Progenitor cell of endocrine pancreas (in vitro differentiated cells): ENCODE measurements at places on chromosomes 7 and 10. TPM values are rescaled to one million over a fixed set of nuclear protein-coding genes. Genes with fewer than 3 reads are reported as not detected.

LRRN3 gene
- total RNA-seq: 1.6 and 1.7 TPM in 2 replicates

SSC4D gene
- total RNA-seq: 7.4 and 10.7 TPM in 2 replicates

CALHM2 gene
- 0.58 and 0.69 TPM in 2 replicates for total RNA-seq

CHST15 gene
- total RNA-seq: 7.9 and 8.1 TPM in 2 replicates

DNA sequence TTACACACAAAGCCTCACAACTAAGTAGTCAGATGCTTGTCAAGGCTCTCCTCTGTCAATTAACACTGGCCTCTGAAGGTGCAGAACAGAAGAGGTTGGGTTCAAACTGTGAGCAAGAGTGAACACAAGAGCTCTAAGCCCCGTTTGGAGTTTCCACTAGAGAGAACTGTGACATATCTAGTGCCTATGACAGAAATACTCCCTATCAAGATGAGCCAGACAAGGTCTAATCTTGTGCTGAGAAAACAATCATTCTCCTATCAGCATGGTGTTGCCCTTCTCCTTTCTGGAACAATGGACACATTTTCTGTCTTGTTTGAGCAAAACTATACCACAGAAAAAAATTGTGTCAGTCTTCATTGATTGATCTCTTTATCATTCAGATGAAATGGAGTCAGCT lies 62.4 kb upstream of the CCDC71L start:
- DNase-seq: no peak

DNA sequence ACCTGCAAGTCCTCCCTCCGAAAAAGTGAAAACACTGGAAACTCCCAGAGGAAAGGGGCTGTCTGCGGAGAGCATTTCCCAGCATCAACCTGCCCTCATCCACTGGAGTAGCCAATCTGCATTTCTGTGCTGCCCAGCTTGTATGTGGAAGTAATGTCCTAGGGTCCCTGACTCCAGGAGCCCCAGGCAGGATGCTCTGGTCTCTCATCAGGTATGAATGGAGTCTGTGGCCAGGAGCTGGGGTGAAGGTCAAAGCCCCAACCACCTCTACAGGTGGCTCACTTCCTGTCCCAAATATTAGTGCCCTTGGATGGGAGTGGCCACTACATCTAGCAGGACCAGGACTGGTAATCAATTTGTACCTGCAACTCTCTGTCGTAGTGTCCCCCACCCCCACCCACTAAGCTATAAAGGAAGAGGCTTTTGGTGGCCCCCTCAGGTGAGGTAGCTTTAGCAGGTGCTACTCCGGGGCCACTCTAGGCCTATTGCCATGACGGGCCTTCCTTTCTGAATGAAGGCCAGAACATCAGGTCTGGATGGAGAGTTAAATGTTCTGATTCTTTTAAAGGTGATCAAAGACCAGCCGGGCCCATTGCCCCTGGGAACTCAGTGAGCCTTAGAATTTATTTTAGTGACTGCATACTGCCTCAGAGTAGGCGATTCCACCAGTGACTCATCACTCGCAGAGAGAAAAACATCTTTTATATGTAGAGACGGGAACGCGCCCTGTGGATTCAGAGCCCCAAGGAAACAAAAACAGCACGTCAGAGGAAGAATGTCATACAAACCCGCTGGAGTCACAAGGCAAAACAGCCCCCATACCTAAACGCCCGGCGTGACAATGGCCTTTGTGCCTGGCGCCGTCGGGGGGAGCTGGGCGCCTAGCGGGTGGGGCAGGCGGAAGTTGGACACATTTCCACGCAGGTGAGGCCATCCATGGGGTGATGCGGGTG lies 13.0 kb downstream of the EN2 start:
- no peak for DNase-seq

DNA sequence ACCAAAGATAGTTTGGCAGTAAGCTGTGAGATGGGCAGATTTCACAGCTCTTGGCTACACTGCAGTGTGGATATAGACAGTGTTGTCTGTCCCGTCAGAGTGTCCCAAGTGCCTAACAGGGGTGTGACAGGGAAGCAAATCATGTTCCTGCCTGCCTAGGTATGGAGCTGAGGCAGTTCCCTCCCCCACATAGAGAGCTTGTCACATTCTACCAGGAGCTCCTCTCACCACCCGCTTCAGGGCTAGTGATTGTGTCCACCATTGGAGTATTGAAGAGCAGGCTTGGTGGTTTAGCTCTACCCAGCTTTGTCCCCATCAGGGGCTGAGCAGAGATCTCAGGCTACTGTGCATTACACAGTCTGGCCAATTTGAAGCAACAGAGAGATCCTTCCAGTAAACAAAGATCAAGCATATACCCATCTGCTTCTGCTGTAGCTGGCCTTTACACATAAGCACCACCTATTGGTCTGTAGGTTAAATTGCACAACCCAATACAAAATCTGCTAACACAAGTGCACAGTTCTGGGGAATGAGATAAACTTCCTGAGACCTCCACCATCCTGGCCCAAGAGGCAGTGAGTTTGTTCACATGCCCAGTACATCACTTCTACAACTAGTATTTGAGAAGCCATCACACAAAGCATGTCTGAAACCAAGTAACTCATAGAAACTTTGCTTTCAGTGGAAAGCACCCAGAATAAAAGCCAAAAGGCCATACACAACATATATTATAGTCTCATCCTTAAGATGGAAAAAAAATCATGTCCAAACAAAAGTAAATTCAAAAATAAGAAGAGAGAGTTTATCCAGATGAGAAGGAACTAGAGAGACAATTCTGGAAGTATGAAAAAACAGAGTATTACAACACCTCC lies 67.3 kb downstream of the GLCCI1 start:
- no peak for DNase-seq

DNA sequence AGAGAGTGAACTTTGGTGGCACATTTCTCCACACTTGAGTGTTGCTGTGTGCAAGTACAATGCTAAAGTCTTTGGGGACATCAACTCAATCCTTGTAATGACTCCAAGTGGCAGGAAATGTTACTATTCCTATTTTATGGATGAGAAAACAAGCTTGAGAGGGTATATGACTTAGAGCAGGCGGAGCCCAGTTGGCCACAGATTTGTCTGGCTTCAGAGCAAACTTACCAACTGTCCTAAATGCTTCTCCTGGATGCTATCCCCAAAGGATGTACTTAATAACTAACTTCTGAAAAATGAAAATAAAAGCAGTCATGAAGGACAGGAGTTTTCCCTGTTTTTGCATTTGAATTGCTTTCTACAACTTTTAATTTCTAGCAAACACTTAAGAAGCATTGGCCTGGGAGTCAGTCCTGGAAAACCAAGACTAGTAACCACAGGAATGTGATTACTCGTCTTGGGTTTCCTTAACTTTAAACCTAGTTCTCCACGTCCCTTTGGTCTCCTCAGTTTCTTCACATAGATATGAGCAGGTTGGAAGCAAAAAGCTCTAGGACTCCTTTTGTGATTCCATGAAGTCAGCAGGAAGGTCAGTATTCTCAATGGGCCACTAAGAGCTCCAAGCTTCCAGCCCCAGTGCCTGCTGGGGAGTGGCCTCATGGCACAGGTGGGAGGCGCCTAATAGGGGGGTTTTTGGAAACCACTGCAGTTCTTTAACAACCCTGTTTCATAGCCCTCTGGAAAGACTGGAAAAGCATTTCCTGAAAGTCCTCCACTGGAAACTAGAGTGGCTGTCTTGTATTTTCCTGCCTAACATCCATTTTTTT lies 140.8 kb downstream of the GLCCI1 start:
- DNase-seq: no peak
